ENCODE measurements at places on chromosomes 5 and 9. TPM values are rescaled to one million over a fixed set of nuclear protein-coding genes. Genes with fewer than 3 reads are reported as not detected.

The TEK gene
- total RNA-seq = 16.7 TPM

The ROR2 gene
- 12.7 TPM for total RNA-seq

The LNPEP gene
- total RNA-seq = 19.8 TPM

The LOX gene
- total RNA-seq = 12.4 TPM

The SPARC gene
- total RNA-seq = 569 TPM

The SLC36A2 gene
- 0.06 TPM for total RNA-seq

The CAVIN4 gene
- not detected for total RNA-seq

The CDX1 gene
- 0.23 TPM for total RNA-seq

The HRCT1 gene
- total RNA-seq = 0.36 TPM

The GLRA1 gene
- total RNA-seq = not detected

The PCDHA8 gene
- not detected for total RNA-seq

The ADAMTS2 gene
- total RNA-seq = 33.9 TPM

The BSPRY gene
- total RNA-seq = 2.9 TPM

The GRAMD2B gene
- total RNA-seq = 70.1 TPM

DNA sequence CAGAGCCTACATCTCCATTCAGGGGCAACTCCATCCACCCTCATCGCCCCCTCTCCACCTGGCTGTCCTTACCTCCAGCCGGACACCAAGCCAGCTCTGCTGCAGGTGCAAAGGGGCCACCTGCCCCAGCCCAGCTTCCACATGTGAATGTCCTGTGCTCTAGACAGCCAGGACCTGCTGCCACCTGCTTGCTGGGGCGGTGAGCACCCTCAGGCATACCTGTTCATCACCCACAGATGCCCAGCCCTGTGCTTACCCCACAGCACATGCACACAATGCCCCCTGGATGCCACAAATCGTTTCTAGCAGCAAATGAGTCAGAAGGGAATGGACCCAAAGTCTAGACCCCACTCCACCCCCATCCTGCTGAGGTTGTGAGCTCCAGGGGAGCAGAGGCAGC, 13.3 kb upstream of the NKD2 start:
- peaks cover 3% of the 10 kb centered on the region for H3K27me3 ChIP-seq
- no peak overlapping the region for H3K27ac ChIP-seq
- no peaks in the 10 kb centered on the region for H3K36me3 ChIP-seq
- DNase-seq = no peak
- H3K4me1 ChIP-seq = peaks cover 11% of the 10 kb centered on the region

DNA sequence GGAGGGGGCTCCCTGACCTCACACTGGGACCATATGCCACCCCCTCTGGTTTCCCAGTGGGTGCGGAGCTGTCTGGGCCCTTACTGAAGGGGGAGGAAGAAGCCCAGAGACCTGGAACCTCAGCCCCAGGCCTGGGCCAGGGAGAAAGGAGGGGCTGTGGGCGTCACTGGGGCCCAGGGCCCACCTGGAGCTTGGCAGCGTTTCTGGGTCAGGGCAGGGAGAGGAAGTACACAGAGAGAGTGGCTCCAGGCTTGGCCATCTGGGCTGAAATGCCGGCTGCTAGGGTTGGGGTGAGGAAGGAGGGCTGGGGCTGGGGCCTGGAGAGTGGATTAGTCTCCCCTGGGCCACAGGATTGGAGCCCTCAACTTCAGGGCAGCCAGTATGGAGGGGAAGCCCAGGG, 6.4 kb upstream of the DAB2IP start:
- H3K27me3 ChIP-seq = no peaks in the 10 kb centered on the region
- H3K4me3 ChIP-seq = no peak overlapping the region
- H3K27ac ChIP-seq = no peak overlapping the region
- no peaks in the 10 kb centered on the region for H3K4me1 ChIP-seq
- DNase-seq = no peak
- H3K36me3 ChIP-seq = no peaks in the 10 kb centered on the region

GRCh38 chr5:151348789-151349188, 1.4 kb upstream of the SLC36A2 start:
- no peaks in the 10 kb centered on the region for H3K36me3 ChIP-seq
- H3K4me1 ChIP-seq = no peaks in the 10 kb centered on the region
- peaks cover 12% of the 10 kb centered on the region for H3K27me3 ChIP-seq
- no peak overlapping the region for H3K4me3 ChIP-seq

- no peak overlapping the region for H3K27ac ChIP-seq
- H3K36me3 ChIP-seq = no peaks in the 10 kb centered on the region
- no peaks in the 10 kb centered on the region for H3K4me1 ChIP-seq
- no peak overlapping the region for H3K4me3 ChIP-seq
- DNase-seq = peak; percentile 16
These were observed 8.7 kb upstream of the RANBP6 start for GRCh38 chr9:6024035-6024554.

GRCh38 chr9:2022560-2022959, 7.4 kb downstream of the SMARCA2 start:
- no peaks in the 10 kb centered on the region for H3K36me3 ChIP-seq
- no peak overlapping the region for H3K27ac ChIP-seq
- DNase-seq = no peak
- H3K4me1 ChIP-seq = peaks cover 50% of the 10 kb centered on the region

GRCh38 chr5:169178754-169179153, 122.2 kb downstream of the SLIT3 start:
- no peaks in the 10 kb centered on the region for H3K36me3 ChIP-seq
- no peaks in the 10 kb centered on the region for H3K27me3 ChIP-seq
- H3K4me1 ChIP-seq = no peaks in the 10 kb centered on the region
- DNase-seq = no peak
- H3K27ac ChIP-seq = no peak overlapping the region

- no peak overlapping the region for H3K27ac ChIP-seq
- H3K4me1 ChIP-seq = no peaks in the 10 kb centered on the region
- no peaks in the 10 kb centered on the region for H3K27me3 ChIP-seq
- no peak for DNase-seq
- no peaks in the 10 kb centered on the region for H3K36me3 ChIP-seq
These were observed 19.3 kb upstream of the GZMK start for GRCh38 chr5:55004729-55005128.

DNA sequence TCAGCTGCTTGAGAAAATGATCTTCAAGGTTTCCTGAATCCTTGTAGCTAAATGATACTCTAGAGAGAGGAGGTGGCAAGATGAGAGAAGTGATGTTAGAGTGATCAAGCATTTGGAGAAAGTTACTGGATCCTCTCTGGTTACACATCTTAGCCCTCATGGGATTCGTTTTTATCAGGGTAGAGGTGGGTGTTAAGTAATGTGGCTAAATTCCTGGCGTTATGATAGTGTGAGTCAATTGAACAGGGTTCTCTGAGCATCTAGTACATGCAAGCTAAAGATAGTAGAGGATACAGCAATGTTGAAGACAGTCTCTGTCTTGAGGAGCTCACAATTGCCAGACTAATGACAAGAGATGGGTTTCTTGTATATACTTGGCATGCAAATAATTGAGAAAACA, 123.7 kb downstream of the PSD2 start:
- H3K27ac ChIP-seq = no peak overlapping the region
- H3K4me1 ChIP-seq = no peaks in the 10 kb centered on the region
- no peaks in the 10 kb centered on the region for H3K36me3 ChIP-seq
- H3K4me3 ChIP-seq = no peak overlapping the region

DNA sequence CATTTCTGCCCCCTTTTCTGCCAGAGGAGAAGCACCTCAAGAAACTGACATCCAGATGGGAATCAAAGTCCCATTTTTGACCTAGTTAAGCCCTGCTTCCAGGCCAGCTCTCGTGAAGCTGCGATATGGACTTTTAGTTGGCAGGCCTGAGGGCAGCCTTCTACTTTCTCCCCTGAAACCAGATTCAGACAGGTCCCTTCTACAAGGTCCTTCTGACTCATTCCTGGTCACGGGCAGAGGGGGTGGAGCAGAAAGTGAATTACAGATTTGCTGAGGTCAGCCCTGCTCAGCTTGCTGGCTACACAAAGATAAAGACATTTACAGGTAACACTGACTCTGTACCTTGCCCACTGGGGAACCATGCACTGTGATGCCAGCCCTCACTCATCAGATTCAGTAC, 52.8 kb upstream of the TUT7 start:
- peak overlapping the region; percentile 22 for H3K27ac ChIP-seq
- DNase-seq = peak; percentile 90
- H3K4me3 ChIP-seq = no peak overlapping the region
- H3K36me3 ChIP-seq = no peaks in the 10 kb centered on the region
- peaks cover 24% of the 10 kb centered on the region for H3K4me1 ChIP-seq

GRCh38 chr5:72625332-72625731, 118.1 kb upstream of the ZNF366 start:
- no peaks in the 10 kb centered on the region for H3K36me3 ChIP-seq
- DNase-seq = no peak
- H3K27ac ChIP-seq = no peak overlapping the region
- no peaks in the 10 kb centered on the region for H3K4me1 ChIP-seq
- no peaks in the 10 kb centered on the region for H3K27me3 ChIP-seq

DNA sequence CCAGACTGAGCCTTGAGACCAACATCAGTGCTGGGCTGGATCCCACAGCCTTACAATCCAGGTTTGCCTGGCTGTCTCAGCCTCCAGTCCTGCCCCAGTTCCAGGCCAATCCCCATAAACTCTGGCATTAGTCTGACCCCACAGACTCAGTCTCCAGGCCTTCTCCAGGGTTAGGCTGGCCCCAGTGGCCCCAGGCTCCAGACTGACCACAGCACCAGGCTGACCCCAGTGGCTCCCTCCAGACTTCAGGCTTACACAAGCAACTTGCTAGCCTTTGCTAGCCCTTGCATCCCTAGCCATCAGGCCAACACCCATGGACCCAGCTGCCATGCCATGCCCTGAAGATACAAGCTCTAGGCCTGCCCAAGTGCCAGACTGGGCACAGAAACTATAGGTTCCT, 1326.0 kb upstream of the C9orf72 start:
- no peak overlapping the region for H3K4me3 ChIP-seq
- H3K36me3 ChIP-seq = no peaks in the 10 kb centered on the region
- H3K4me1 ChIP-seq = no peaks in the 10 kb centered on the region
- DNase-seq = no peak

GRCh38 chr5:43556857-43557542, at the start of gene PAIP1:
TSS of gene PAIP1 (minus strand) at chr5:43557077. CDS start at chr5:43556846, 231 bp downstream.
- H3K36me3 ChIP-seq = no peaks in the 10 kb centered on the region
- DNase-seq = peak; percentile 83
- H3K4me1 ChIP-seq = peaks cover 15% of the 10 kb centered on the region
- peak within 1 kb of the TSS; percentile 93 for H3K27ac ChIP-seq
- peak within 1 kb of the TSS; percentile 16 for H3K4me3 ChIP-seq

- H3K27ac ChIP-seq = no peak overlapping the region
- no peak overlapping the region for H3K4me3 ChIP-seq
- no peak for DNase-seq
These were observed 1.8 kb downstream of the TCERG1 start for GRCh38 chr5:146448783-146449519.

DNA sequence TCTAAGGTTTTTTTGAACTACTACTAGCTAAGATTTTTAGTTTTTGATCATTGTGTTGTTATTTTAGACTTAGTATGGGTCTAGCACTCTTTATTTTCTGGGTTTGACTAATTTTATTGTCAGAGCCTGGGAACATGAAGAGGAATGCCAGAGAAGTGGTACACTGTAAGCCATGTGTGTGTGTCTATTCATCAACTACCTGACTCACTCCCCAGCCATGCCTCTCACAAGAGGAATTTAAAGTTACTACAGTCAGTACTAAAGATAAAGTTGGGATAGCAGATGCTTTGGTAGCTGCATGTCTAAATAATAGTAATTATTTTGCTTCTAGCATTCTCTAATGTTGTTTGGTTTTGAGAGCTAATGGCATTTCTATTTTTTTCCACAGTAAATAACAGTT, 264.8 kb downstream of the CSNK1G3 start:
- H3K27ac ChIP-seq = no peak overlapping the region
- H3K36me3 ChIP-seq = no peaks in the 10 kb centered on the region
- no peaks in the 10 kb centered on the region for H3K4me1 ChIP-seq
- H3K27me3 ChIP-seq = no peaks in the 10 kb centered on the region
- no peak overlapping the region for H3K4me3 ChIP-seq
- no peak for DNase-seq

DNA sequence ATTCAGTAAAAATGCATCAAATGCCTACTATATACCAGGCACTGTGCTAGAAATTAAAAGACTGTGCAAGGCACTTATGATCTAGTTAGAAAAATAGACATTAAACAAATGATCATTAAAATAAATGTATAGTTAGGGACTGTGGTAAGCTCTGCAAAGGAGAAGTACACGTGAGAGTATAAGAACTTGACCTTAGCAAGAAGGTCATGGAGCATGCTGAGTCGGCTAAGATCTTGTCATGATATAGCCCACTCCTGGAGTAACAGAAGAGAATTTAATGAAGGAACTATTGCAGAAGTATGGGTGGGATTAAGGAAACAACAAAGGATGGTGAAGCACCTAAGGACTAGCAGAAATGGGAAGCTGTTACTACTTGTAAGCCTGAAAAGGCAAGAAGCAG, 23.5 kb upstream of the SAP30L start:
- no peak overlapping the region for H3K27ac ChIP-seq
- H3K27me3 ChIP-seq = no peaks in the 10 kb centered on the region

DNA sequence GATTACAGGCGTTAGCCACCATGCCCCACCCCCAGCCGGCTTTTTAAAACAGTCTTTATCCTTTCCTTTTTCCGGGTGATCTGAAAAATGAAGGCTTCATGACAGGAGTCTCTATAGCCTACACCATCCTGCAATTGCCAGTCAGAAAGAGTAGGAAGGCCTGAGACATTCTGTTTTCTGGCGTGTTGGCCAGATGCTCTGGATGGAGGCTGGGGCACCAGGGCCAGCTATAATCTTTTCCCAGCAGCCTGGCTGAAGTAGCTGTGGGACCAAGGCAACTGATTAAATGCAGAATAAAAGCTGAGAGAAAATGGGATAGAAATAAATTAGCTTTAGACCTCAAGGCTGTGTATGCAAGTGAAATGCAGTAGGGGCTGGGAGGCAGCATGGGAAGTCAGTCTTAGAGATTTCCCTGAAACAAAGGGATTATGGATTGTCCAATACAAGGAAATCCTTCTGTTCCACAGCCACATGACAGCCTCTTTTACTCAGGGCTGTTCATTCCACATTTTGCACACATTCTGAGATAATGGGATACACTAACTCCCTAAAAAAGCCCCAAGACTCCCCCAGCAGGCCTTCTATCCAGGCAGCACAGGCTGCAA, 116.0 kb upstream of the LRRTM2 start:
- no peak overlapping the region for H3K4me3 ChIP-seq
- peak overlapping the region; percentile 36 for H3K27ac ChIP-seq
- H3K4me1 ChIP-seq = peaks cover 7% of the 10 kb centered on the region
- H3K36me3 ChIP-seq = no peaks in the 10 kb centered on the region
- DNase-seq = peak; percentile 11

DNA sequence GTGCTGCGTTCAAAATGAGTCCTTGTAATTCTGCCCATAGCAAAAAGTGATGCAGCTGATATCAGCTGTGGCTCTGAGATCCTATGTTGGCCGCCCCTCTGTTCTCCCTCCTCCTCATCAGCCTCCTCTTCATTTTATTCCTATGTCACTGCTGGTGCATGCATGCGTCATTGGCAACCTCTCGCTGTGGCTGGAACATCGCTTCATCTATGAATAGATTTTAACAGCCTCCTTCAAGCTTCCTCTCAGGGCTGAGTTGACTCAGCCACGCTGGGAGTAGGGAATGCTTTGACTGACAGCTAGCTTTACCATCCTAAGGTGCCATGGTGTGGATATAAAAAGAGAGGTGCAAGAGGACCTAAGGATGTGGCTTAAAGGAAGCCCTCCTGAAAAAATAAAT, 303.5 kb downstream of the PLK2 start:
- no peak for DNase-seq
- H3K4me1 ChIP-seq = no peaks in the 10 kb centered on the region
- no peak overlapping the region for H3K27ac ChIP-seq
- H3K4me3 ChIP-seq = no peak overlapping the region
- H3K27me3 ChIP-seq = no peaks in the 10 kb centered on the region

GRCh38 chr5:81904166-81904565, 67.7 kb upstream of the ATG10 start:
- H3K27me3 ChIP-seq = no peaks in the 10 kb centered on the region
- no peak for DNase-seq
- no peak overlapping the region for H3K27ac ChIP-seq
- H3K4me3 ChIP-seq = no peak overlapping the region
- no peaks in the 10 kb centered on the region for H3K4me1 ChIP-seq

Data from adrenal gland (tissue), 19 donors.